ENCODE measurements at places on chromosomes 1 and 21.

- DNase-seq = no peak
- peaks cover 19% of the 10 kb centered on the region for H3K4me1 ChIP-seq
- no peak overlapping the region for H3K27ac ChIP-seq
- no peak overlapping the region for H3K4me3 ChIP-seq
- H3K27me3 ChIP-seq = no peaks in the 10 kb centered on the region
These were observed 2.0 kb upstream of the RCC2 start for GRCh38 chr1:17441265-17441992.

DNA sequence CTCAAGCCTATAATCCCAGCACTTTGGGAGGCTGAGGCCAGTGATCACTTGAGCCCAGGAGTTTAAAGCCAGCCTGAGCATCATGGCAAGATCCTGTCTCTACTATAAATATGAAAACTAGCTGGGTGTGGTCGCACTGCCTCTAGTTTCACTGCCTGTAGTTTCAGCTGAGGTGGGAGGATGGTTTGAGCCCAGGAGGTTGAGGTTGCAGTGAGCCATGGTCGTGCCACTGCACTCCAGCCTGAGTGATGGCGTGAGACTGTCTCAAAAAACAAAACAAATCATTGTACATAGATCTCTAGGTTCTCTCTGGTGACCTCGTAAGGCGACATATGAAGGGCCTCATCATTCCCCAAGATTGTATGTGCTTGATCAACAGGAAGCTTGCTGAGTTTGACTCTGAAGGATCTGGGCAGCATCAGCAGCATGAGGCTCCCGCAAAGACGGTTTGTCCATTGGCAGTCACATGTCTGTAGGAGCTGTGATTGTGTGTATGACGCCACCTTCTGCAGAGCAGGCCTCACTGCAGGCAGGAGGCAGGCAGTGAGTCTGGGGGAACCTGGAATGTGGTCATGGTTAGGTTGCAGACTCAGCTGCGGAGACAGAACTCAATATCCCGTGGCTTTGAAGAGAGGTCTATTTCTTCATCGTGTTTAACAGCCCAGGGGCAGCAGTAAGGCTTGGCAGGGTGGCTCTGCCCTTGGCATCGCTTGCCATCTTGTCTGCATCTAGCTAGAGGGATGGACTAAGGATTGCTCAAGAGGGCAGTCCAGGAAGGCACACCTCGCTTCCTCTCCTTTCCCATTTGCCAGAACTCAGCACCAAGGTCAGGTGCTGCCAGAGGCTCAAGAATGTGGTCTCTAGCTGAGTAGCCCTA is 14.0 kb downstream of the ATP5PO start:
- H3K4me1 ChIP-seq = no peaks in the 10 kb centered on the region
- DNase-seq = no peak
- H3K36me3 ChIP-seq = peaks cover 51% of the 10 kb centered on the region
- H3K27ac ChIP-seq = no peak overlapping the region

GRCh38 chr1:43976890-43977289 is 2.1 kb upstream of the B4GALT2 start:
- H3K27ac ChIP-seq = no peak overlapping the region
- no peak for DNase-seq
- H3K36me3 ChIP-seq = peaks cover 21% of the 10 kb centered on the region
- no peaks in the 10 kb centered on the region for H3K27me3 ChIP-seq

DNA sequence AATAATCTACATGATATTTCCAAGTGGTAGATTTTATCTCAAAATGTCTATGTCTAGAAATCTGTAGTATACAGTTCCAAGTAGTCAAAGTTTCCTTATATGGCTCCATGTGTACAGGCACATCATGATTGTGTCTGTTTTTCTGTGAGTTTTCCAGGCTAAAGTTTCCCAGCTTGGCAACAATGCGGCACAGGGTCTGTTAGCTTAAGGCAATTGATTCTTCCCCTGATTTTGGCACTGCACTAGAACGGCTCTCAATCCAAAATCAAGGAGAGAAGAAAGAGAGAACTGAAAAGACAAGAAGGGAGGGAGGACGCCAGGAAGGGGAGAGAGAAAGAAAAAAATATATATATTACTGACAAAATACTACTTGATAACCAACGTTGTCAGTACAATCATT is 193.9 kb upstream of the SNX7 start:
- no peak overlapping the region for H3K27ac ChIP-seq
- no peak for DNase-seq
- no peaks in the 10 kb centered on the region for H3K27me3 ChIP-seq
- no peaks in the 10 kb centered on the region for H3K4me1 ChIP-seq
- H3K36me3 ChIP-seq = no peaks in the 10 kb centered on the region

- no peak overlapping the region for H3K4me3 ChIP-seq
- no peaks in the 10 kb centered on the region for H3K36me3 ChIP-seq
These were observed 9.1 kb upstream of the RAB7B start for GRCh38 chr1:206012086-206012859.

- H3K4me1 ChIP-seq = no peaks in the 10 kb centered on the region
- DNase-seq = no peak
- H3K4me3 ChIP-seq = no peak overlapping the region
- no peak overlapping the region for H3K27ac ChIP-seq
These were observed 33.4 kb upstream of the ARHGAP29 start for GRCh38 chr1:94270801-94271203.

DNA sequence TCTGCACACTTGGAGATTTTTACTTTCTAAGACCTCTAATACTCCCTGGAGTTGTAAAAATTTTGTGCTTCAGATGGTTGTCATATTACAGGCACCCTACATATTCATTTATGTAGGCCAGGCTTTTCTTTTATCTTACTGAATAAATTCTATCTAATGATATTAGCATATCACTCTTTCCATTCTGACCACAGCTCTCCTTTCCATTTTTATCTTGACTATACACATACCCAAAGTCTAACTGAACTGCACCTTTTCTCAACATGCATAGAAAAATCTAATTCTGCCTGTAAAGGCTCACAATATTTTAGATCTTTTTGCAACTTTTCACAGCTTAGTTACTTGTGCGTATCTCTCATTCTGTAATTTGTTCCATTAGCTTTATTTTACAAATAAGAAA is 52.7 kb upstream of the TSHB start:
- H3K4me1 ChIP-seq = no peaks in the 10 kb centered on the region
- no peaks in the 10 kb centered on the region for H3K36me3 ChIP-seq
- DNase-seq = no peak

DNA sequence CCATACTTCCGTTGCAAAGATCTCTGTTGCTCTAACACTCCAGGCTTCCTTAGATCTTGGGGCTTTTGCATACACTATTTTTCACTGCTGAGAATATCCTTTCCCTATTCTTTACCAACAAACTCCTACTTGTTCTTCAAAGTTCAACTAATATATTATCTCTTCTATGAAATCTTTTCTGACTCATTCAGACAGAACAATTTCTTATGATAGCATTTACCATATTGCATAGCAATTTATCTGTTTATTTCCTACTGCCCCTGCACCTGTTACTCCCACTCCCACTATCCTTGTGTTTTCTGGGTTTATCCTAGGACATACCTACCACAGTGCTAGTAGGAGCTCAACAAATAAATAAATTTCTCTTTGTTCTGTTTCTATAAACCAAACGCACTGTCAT is 11.0 kb downstream of the GADD45A start:
- no peaks in the 10 kb centered on the region for H3K4me1 ChIP-seq
- H3K36me3 ChIP-seq = no peaks in the 10 kb centered on the region

GRCh38 chr1:76037324-76037723 is 37.2 kb upstream of the ST6GALNAC3 start:
- H3K27me3 ChIP-seq = no peaks in the 10 kb centered on the region
- no peak overlapping the region for H3K27ac ChIP-seq
- H3K4me1 ChIP-seq = no peaks in the 10 kb centered on the region
- H3K4me3 ChIP-seq = no peak overlapping the region
- no peaks in the 10 kb centered on the region for H3K36me3 ChIP-seq

DNA sequence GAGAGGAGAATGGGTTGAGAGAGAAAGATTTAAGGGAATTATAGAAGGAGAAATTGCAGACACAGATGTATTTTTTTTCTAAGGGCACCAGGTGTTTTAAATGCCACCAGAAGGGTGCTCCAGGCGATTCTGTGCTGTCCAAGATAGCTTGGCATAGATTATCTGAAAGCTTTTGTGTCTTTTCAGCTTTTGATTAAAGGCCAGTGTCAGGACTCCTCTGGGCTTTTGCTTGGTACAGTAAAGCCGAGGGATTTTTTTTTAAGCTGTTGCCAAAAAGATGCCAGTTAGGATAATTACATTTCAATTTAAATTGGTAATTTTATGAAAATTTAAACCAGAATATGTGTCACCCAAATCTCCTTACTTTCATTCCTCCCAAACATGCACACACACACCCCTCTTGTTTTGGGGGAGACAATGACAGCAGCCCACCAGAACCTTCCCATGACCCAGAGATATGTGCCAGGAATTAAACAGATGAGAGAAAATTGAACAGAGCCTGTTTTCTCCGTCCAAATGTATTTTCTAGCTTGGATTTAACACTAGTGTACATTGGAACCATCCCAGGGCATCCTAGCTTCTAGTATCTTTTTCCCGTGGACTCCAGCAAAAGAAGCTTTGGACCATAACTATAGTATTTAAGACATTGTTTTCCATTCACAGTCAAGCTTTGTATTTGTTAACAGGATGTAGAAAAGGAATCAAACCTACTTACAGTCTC is 670.7 kb upstream of the CXADR start:
- H3K36me3 ChIP-seq = no peaks in the 10 kb centered on the region
- no peak overlapping the region for H3K4me3 ChIP-seq
- no peaks in the 10 kb centered on the region for H3K4me1 ChIP-seq
- no peak for DNase-seq
- no peaks in the 10 kb centered on the region for H3K27me3 ChIP-seq
- H3K27ac ChIP-seq = no peak overlapping the region

DNA sequence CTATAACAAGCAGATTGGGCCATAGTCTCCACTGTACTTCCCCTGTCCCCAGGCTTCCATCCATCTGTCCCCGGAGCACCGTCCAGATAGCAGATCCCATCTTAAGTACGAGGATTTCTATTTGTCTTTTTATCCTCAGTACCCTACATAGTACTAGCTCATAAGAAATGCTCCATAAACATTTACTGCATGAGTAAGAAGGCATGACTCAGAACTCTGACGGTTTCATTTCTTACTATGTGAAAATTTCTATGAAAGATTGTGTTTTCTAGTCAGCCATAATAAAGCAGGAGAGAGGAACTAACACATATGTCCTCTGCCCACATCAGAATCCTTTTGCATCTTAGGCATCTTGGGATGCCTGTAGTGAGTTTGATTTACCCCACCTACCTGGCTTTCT is 49.5 kb downstream of the CHD1L start:
- H3K4me1 ChIP-seq = no peaks in the 10 kb centered on the region
- H3K27ac ChIP-seq = no peak overlapping the region
- no peak for DNase-seq
- no peak overlapping the region for H3K4me3 ChIP-seq

DNA sequence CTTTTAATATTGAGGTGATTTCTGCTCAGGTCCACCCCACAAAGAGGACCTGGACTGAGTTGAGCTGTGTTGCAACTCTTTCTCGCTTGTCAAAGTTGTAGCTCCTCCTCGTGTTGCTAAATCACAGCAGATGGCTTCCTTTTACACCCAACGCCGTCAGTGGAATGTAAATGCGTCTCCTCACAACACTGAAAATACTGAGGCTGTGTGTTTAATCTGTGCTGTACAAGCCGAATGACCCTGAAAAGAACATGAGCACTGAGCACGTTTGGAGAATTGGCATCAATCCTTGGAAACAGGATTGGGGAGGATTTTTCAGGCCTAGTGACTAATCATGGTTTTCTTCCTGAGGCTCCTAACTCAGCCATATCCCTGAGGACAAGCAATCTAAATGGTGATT is 196.0 kb downstream of the CRB1 start:
- no peak for DNase-seq
- no peaks in the 10 kb centered on the region for H3K27me3 ChIP-seq
- no peaks in the 10 kb centered on the region for H3K4me1 ChIP-seq
- H3K27ac ChIP-seq = no peak overlapping the region

GRCh38 chr1:205069371-205070125 is 14.7 kb downstream of the TMEM81 start:
- no peaks in the 10 kb centered on the region for H3K4me1 ChIP-seq
- DNase-seq = no peak
- no peaks in the 10 kb centered on the region for H3K27me3 ChIP-seq
